ENCODE measurements at places on chromosomes 7 and 10.

DNA sequence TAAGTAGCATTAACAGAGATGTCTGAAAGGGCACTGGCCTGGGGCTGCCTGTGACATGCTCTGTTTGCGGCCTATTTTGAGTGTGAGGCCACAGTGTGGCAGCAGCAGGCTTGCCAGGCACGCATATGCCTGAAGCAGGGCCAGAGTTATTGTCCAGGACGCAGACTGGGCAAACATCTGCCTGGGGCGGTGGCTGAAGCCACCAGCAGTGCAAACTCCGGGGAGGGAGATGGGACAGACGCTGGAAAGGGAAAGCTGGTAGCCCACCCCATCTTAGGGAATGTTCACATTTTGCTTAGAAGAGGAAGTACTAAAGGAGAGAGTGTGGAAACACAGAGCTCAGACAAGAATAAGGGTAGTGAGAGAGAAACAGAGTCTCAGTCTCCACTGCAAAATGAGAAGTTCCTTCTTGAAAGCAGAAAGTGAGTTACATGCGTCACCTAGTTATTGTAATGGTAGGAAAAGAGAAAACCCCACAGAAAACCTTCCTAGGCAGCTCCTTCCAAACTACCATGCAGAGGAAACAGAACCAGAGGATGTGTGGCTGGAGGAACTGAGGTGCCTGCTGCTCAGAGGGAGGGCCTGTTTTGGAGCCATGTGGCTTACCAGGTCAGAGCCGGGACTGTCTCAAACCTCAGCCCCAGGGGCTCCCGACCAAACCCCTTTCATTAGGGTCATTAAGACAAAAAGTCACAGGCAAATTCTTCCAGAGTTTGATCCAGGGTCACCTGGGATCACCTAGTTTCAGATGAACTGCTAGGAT lies 14.5 kb downstream of the AKR1B1 start:
- DNase-seq, result no peak

GRCh38 chr7:24943096-24943948 lies 36.7 kb downstream of the OSBPL3 start:
- DNase-seq, result no peak

- DNase-seq, result no peak
Measured at GRCh38 chr10:28587270-28587969, 54.5 kb downstream of the WAC start.

DNA sequence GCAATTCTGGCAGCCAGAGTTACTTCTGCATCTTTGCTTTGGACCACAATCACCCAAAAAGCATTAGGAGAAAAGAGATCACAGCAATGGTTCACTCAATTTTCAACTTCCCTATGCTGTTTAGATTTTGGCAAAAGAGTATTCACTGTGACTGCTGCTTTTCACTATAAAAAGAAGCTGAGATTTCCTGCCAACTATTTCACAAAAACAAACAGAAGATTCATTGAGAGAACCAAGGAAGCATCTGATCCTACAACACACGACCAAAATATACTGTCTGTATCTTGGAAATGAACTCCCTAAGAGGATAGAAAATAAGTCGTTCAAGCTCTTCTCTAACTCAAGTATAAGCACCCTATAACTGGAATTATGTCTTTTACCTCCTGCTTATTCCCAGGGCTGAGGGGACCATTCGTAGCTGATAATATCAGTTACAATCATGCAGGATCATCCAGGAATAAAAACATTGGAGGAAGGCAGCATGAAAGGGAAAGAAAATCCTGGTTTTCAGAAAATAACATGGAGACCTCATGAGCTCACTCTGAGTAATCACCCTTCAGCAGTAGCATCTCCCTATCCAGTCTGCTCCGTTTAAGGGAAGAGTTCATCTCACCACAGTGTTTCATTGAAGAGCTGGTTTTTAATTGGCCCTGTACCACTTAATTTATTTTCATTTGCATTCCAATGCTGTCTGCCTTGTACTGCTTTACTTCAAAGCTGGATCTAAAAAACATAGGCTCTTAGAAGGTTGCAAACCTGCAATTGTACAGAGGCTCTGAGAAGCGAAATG lies 256.2 kb downstream of the PAXIP1 start:
- no peak for DNase-seq

- DNase-seq, result no peak
Measured at GRCh38 chr7:27680610-27681009, 17.9 kb upstream of the HIBADH start.

DNA sequence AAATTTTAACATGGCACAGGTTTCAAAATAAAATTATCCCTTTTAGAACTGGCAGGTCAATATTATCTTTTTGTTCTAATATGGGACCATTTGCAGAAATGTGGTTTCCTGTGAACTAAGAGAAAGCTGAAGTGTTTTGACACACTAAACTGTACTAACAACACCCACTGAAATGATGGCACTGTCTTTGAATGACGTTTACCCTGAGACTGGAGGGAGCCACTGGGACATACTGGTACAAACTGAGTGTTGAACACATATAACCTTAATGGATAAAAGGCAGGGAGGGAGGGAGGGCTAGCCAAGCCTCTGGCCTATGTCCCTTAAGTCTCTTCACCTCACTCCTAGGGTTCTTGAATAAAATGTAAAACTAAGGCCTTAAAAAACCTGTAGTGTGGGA lies 95.9 kb downstream of the PDE1C start:
- no peak for DNase-seq
